Adrenal gland (tissue), 19 donors: ENCODE measurements at places on chromosomes 6 and 20. TPM values are rescaled to one million over a fixed set of nuclear protein-coding genes. Genes with fewer than 3 reads are reported as not detected.

LY6G5B gene
- polyA plus RNA-seq = 13.4 TPM

FOXA2 gene
- polyA plus RNA-seq = not detected

SCRT2 gene
- polyA plus RNA-seq = not detected

TGM3 gene
- polyA plus RNA-seq = 0.13 TPM

PGM3 gene
- polyA plus RNA-seq = 15.3 TPM

POM121L2 gene
- polyA plus RNA-seq = not detected

GABRR1 gene
- not detected for polyA plus RNA-seq

BTN1A1 gene
- not detected for polyA plus RNA-seq

KIF13A gene
- polyA plus RNA-seq = 25.3 TPM

TEAD3 gene
- polyA plus RNA-seq = 15.5 TPM

EYA2 gene
- polyA plus RNA-seq = 2.0 TPM

TRIM40 gene
- 0.16 TPM for polyA plus RNA-seq

MYT1 gene
- 8.5 TPM for polyA plus RNA-seq

CD93 gene
- 8.0 TPM for polyA plus RNA-seq
